Right lung (tissue), 10 donors: ENCODE measurements at places on chromosomes 1 and 21. TPM values are rescaled to one million over a fixed set of nuclear protein-coding genes. Genes with fewer than 3 reads are reported as not detected.

The RPTN gene
- not detected for polyA plus RNA-seq

The IL19 gene
- polyA plus RNA-seq = not detected

The UTS2 gene
- 0.10 TPM for polyA plus RNA-seq

The ABCD3 gene
- polyA plus RNA-seq = 47.9 TPM

The FCGR2B gene
- polyA plus RNA-seq = 0.44 TPM

The MAN1A2 gene
- polyA plus RNA-seq = 21.7 TPM

The ZC3H12A gene
- 2.7 TPM for polyA plus RNA-seq

The OR10J1 gene
- 0.03 TPM for polyA plus RNA-seq

The ZNF593 gene
- polyA plus RNA-seq = 23.0 TPM

- no peak for DNase-seq
Observed at GRCh38 chr1:87044840-87045239, 130.4 kb downstream of the HS2ST1 start.

GRCh38 chr1:160189649-160190625 lies at the start of gene CASQ1:
Gene CASQ1 (plus strand): TSS chr1:160190575. CDS start chr1:160190752, 177 bp downstream.
- DNase-seq = peak; percentile 43

DNA sequence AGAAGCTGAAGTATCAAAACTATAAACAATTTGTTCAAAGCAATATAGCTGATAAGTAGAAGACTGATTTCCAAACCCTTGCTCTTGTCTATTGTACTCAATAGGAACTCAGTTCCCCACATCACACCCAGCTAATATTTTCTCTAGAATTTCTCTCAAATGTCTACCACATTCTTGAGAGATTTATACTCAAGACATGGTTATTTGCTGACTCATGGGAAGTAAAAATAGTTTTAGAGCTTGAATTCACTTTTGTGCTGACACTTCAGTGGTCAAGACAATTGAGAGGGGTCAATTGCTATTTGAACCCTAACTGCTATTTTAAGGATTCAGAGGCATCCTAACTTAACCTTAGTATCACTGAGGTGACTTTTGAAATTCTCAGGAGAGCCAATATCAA lies 99.0 kb downstream of the TNNI3K start:
- DNase-seq = no peak

DNA sequence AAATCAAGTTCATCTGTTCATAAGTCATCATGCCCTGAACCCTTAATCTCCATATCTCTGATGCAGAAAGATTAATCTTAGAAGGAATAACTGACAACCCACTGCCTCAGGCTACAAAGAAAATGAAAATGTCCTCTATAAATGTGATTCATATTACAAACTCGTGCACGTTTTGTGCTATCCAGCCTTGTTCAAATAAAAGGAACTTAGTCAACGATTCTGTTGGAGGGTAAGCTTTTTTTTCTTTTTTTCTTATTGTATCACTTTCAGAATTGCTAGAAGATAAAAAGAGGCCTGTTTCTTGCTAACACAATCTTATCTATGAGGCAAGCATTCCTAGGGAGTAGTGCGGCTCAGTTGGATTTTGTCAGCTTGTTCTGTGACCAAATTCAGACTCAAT lies 228.4 kb downstream of the TM2D1 start:
- no peak for DNase-seq

DNA sequence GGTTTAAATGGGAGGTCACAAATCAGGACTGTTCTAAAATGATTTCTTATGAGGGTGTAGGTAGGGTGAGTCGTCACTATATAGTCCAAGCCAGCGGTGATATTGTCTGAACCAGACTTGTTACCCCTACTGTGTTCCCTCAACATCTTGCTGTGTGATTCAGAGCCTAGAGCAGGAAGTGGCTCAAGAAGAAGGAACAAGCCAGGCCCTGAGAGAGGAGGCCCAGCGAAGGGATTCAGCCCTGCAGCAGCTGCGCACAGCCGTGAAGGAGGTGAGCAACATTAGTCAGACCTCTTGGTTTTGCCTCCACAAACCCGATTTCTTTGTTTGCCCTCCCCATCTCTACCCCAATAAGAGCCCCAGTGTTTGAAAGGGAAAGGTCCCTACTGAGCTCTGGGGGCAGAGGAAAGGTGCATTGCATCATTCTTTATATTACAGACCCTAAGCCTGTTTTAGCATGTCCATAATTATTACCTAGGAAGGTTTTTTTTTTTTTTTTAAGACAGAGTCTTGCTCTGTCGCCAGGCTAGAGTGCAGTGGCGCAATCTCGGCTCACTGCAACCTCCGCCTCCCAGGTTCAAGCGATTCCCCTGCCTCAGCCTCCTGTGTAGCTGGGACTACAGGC lies 5.0 kb upstream of the SH3BGRL3 start:
- DNase-seq = no peak

- DNase-seq = no peak
Observed at GRCh38 chr1:18599704-18600103, 30.9 kb upstream of the PAX7 start.

DNA sequence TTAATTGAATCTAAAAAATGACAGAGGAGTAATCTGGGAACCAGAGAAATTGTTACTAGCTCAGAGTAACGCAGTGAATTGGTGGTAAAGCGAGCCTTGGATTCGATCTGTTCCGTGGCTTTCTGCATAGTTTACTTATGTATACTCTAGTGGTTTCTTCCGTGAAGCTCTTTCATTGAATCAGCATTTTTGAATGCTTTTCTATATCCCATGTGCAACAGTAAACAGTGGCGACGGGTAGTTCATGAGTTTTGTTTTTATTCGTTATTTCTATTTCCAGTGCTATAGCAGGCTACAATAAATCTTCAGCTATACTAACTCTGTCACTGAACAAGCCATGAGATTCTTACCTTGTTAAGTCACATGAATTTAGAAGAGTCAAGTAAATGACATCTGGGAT lies 14.5 kb upstream of the MAP3K7CL start:
- no peak for DNase-seq

DNA sequence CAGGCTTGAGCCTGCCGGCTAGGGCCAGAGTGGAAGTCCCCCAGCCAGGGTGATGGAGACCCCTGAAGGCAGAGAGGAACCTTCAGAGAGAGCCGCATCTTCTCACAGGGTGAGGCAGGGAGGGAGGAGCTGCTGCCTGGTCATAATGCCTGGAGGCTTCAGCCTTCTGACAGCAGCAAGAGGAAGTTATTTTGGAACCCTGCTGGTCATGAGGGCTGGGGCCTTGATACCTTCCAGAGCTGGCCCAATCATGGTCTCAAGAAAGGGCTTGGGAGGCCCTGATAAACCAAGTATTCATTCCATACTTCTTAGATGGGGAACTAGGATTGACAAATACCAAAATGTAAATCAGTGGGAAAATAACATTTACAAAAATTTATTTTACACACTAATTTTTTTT lies 26.6 kb upstream of the MPZL1 start:
- DNase-seq = no peak

GRCh38 chr1:159005676-159006075 lies 4.0 kb upstream of the IFI16 start:
- no peak for DNase-seq

GRCh38 chr1:71521655-71522264 lies 440.9 kb upstream of the ZRANB2 start:
- DNase-seq = peak; percentile 38

DNA sequence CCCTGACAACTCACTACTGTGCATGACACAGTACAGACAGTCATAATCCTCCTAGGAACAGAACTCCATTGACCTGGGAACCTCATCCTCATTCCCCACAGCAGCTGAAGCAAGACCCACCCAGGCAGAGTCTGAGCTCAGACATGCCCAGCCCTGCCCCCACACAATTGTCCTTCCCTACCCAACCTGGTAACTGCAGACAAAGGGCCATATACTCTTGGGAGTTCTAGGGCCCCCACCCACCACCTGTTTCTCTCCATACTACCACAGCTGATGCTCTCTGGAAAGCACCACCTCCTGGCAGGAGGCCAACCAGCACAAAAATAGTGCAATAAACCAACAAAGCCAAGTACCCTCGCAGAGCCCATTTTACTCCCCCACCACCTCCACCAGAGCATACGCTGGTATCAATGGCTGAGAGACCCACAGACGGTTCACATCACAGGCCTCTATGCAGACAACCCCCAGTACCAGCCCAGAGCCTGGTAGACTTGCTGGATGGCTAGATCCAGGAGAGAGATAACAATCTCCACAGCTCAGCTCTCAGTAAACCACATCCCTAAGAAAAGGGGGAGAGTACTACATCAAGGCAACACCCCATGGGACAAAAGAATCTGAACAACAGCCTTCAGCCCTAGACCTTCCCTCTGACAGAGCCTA lies 159.7 kb upstream of the CXADR start:
- DNase-seq = no peak

- no peak for DNase-seq
Observed at GRCh38 chr1:94048413-94049164, 72.4 kb downstream of the ABCA4 start.

DNA sequence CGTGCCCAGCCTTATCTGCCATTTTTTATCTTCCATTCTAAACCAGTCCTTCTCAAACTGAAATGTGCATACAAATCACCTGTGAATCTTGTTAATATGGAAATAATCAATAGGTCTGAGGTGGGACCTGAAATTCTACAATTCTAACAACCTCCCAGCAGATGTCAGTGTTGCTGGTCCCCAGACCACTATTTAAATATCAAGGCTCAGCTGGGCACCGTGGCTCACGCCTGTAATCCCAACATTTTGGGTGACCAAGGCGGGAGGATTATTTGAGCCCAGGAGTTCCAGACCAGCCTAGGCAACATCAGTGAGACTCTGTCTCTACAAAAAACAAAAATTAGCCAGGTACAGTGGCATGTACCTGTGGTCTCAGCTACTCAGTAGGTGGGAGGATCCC lies 4.1 kb downstream of the UQCRHL start:
- DNase-seq = no peak

GRCh38 chr1:61975638-61976037 lies 219.0 kb upstream of the L1TD1 start:
- DNase-seq = no peak

DNA sequence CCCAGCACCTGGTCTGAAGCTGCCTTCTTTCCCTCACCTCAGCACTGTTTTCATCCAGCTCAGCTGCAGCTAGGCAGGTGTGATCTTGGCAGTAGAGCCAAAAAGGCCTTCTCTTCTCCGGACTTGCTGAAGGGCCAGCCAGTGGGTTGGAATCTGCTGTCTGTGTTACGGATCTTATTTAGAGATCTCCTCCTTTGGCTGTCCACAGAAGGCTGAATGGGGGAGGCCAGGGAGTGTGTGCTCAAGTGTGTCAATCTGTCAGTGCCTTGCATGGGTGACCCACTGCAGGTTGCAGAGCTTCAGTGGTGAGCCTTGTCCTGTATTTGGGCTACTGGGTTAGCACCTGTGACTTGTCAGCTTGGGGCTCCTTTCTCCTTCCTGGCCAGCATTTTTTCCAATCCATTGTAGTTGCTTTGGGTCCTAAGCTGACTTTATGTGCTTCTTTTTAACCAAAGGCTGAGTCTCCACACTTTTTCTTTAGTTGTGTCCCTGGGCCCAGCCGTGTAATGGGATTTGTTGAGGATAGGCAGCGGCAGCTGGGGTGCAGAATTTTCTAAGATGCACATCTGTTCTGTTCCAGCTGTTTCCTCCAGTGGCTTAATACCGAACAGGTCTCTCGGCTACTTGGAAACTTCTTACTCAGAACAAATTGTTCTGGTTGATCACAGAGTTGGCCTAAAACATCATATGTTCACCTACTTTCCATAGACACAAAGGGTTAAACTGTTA lies 126.8 kb downstream of the PEX14 start:
- DNase-seq = no peak

- DNase-seq = no peak
Observed at GRCh38 chr1:110005971-110006370, 21.4 kb downstream of the AHCYL1 start.

GRCh38 chr1:116559304-116559761 lies 11.5 kb downstream of the CD58 start:
- no peak for DNase-seq

DNA sequence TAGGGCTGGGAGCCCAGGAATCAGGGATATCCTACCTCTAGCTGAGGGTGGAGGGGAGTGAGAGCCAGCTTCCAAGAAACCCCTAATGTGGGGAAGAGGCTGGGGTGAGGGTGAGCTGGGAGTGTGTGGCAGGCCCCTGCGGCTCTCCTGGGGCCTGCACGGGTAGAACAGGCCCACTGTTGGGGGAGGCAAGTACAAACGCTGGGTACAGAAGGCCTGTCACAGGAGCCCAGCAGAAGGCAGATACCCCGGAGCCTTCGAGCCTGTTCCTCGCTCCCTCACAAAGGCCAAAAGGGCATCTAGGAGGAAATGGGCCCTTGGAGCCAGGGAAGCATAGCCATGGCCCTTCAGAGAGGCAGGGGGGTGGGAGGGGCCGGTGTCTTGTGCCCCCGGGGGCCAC lies 13.7 kb downstream of the CELF3 start:
- no peak for DNase-seq

- no peak for DNase-seq
Observed at GRCh38 chr21:17466166-17466565, 46.7 kb upstream of the CXADR start.

- DNase-seq = no peak
Observed at GRCh38 chr1:46284597-46285564, 18.5 kb downstream of the LRRC41 start.

DNA sequence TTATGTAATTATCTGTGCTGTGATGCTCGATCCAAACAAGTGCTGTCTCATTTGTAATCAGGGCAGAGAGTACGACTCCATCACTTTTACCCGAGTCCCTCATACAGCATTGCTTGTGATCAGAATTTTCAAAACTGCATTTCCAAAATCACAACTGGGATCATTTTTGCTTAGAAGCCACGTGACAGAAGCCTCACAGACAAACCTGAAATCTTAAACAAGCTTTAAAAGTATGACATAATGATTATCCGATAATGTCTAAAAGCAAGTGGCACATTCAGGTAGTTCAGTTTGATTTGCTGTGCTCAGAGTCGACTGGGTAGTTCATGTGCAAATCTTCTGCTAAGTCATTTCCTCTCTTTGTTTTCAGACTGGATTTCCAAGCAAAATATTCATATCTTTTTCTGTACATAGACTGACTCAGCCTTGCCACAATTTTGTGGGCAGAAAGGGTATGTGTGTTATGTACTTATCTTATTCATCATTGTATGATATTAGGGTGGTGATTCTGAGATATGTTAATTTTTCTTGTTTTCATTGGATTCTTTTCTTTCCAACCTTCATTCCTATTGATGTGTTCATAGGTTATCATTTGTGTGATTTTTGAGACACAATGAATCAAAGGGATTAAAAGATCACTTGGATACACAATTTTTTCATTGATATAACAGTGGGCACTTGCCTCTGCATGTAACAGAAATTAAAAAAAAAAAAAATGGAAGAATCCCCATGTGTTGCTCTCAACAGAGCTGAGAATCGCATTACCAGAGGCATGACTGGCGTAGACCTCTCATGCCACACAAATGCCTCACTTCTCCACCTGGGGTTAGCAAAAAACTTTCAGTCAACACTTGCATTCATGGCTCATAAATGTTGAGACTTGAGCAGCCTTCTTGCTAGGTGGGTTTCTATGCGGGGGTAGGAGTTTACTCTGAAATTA lies 355.7 kb downstream of the LTN1 start:
- DNase-seq = no peak

GRCh38 chr1:93958726-93959100 lies 49.5 kb upstream of the GCLM start:
- DNase-seq = no peak

- no peak for DNase-seq
Observed at GRCh38 chr1:47991187-47991586, 6.0 kb downstream of the TRABD2B start.
